Activated CD4-positive, alpha-beta T cell treated with anti-CD3 and anti-CD28 coated beads for 4 hours (primary cell): ENCODE measurements at places on chromosomes 1 and 21.

- DNase-seq: no peak
Measured at GRCh38 chr1:202049129-202049528, 38.7 kb downstream of the ELF3 start.

DNA sequence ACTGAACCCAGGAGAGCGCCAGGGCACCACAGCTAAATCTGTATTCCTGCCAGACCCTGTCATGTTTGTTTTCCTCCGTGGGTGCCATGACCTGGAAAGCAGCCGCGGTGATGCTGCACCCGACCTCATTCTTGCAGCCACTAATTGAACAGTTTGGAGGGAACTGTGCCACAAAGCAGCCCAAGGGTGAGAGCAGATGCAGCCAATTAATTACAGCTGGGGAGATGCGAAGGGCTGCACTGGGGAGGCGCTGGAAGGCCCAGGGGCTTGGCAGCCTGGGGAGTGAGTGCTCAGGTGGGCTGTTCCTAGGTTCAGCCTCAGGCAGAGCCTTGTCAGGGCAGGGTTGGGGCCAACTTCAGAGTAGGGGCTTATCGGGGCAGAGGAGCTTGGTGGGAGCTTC lies 158.4 kb upstream of the CD34 start:
- no peak for DNase-seq

- no peak for DNase-seq
Measured at GRCh38 chr1:44572572-44572879, 101.8 kb downstream of the TMEM53 start.

DNA sequence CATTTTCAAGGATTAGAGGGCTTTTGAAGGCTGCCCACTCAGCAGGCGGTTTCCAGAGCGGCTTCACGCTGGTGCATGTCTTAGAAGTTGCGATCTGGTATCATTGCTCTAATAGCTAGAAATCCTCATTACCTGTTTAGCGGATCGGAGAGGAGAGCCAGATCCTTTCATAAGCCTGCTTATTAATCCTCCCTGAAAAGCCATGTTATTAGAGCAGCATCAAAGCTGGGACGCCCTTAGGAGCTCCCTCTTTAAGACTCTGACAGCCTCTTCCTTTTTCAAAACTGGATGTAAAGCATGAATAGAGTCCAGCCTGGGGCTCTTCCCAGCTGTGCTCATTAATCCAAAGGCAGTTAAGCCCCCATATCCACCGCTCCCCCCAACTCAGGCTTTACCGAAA lies 13.9 kb upstream of the CTSE start:
- no peak for DNase-seq

GRCh38 chr1:90936731-90937130 lies 85.1 kb downstream of the ZNF644 start:
- DNase-seq: no peak

DNA sequence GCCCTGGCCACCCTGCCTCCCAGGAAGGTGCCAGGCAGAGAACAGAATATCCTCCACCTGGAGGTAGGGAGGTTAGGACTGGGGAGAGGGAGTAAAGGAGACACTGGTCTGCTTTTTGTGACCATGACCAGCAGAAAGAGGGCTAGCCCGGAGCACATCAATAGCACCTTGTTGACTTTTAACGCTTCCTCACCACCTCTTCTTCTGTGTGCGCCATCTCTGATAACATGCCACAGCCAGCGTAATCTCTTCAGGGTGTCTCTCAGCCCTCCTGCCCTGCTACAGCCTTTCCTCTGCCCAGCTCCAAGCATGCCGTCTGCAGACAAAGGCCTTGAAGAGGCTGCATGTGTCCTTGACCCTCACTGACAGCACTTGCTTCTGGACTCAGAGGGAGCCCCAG lies 50.9 kb upstream of the GJA5 start:
- no peak for DNase-seq

DNA sequence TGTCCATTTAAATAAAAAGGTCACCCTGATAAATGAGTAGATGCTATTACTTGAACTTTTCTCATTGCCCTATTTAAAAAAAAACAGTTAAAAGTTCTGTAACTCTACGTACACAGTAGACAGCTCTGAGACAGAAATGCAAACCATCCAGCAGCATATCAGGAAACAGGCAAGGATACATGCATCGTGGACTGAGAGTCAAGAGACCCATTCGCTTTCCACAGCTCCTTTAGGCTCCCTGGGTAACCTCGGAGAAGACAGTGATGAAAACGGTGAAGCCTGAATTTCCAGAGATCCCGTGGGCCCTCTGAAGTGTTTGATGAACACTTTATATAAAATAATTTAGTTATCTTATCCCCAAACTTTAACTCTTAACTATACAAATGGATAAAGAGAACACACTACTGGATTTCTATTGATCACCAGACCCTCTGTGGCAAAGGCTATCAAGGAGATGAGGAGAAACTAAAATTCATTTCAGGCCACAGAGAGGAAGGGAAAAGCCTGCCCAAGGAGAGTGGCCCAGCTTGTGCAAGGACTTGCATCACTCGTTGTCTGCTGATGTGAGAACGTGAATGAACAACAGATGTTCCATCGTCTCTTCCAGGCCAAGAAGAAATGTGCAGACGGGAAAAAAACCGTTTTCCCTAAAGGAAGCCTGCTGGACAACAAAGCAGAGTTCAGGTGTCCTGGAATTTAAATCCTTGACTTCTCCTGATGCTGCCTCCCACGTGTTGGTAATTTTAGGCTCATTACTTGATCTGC lies 131.0 kb downstream of the TGFBR3 start:
- no peak for DNase-seq

GRCh38 chr1:20731057-20731991 lies 1.2 kb downstream of the SH2D5 start:
- DNase-seq: no peak

GRCh38 chr1:159664247-159664646 lies 50.1 kb downstream of the CRP start:
- DNase-seq: no peak

DNA sequence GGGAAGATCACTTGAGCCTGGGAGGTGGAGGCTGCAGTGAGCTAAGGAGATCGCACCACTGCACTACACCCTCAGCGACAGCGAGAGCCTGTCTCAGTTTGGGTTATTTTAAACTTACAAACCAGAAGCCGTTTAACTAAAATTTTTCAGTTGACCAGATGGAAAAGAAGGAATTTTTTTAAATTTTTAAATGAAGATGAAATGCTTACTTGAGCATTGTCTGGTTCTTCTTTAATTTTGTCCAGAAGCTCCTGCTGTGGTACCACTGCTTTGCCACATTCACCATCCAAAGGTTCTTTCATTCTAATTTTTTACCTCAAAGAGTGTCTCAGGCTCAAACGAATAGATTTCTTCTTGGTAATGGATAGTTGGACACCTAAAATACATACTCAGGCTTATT lies 1.4 kb downstream of the ZMYM6 start:
- no peak for DNase-seq

GRCh38 chr1:82819234-82819633 lies 1018.5 kb downstream of the ADGRL2 start:
- DNase-seq: no peak

GRCh38 chr1:176783309-176783708 lies 320.3 kb downstream of the PAPPA2 start:
- DNase-seq: no peak
